Trophoblast cell (in vitro differentiated cells and primary cell): ENCODE measurements at places on chromosomes 2 and 18.

- DNase-seq, result peak; percentile 65
These were observed 569.2 kb downstream of the METTL4 start for GRCh38 chr18:2002151-2002550.

DNA sequence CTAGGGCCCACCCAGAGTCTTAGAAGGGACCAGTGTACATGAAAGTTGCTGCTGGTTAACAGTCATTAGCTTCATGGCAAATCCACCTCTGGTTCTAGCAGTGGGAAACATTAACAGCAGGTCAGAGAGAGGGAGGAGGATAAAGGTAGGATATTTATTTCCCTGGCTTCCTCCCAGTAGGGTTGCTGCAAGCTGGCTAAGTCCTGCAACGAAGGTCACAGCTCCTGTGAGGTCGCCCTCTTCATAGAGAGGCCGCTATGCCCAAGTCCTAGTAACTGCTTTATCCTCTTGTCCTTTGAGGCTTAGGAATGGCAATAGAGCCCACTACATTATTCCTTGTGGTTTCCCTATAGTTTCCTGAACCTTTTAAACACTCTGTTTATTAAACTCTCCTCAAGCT, 84.0 kb upstream of the ACSL3 start:
- no peak for DNase-seq

- no peak for DNase-seq
These were observed 13.4 kb upstream of the WIPF1 start for GRCh38 chr2:174611006-174611405.

- DNase-seq, result no peak
These were observed 25.2 kb downstream of the AGFG1 start for GRCh38 chr2:227497158-227497557.

GRCh38 chr2:10810202-10811161, 2.1 kb downstream of the PDIA6 start:
- DNase-seq, result no peak

DNA sequence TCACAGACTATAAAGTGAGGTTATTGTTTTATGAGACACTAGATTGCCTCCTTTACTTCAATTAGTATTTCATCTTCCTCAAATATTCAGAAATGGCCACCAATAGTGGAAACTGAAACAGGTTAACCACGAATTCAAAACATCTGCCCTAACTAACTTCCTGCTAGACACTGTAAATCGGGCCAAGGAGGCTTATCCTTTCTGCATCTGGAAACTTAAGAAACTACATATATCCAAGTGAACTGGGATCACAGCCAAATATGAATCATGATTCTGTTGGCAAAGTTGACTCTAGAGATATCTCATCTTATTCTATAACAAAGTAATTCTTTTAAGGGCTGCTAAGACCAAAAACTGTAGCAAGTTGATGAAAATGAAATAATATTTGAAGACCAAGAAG, 136.6 kb upstream of the ZC3H15 start:
- DNase-seq, result no peak

GRCh38 chr2:97849881-97850528, 136.6 kb downstream of the ZAP70 start:
- DNase-seq, result peak; percentile 17

GRCh38 chr18:77054288-77054605, 78.3 kb downstream of the MBP start:
- no peak for DNase-seq

GRCh38 chr2:113282747-113283533, 4.2 kb upstream of the PAX8 start:
- DNase-seq, result peak; percentile 18

- no peak for DNase-seq
These were observed 147.2 kb downstream of the SMAD7 start for GRCh38 chr18:48803518-48803917.

- no peak for DNase-seq
These were observed 19.6 kb upstream of the TDRD15 start for GRCh38 chr2:21104030-21104660.

DNA sequence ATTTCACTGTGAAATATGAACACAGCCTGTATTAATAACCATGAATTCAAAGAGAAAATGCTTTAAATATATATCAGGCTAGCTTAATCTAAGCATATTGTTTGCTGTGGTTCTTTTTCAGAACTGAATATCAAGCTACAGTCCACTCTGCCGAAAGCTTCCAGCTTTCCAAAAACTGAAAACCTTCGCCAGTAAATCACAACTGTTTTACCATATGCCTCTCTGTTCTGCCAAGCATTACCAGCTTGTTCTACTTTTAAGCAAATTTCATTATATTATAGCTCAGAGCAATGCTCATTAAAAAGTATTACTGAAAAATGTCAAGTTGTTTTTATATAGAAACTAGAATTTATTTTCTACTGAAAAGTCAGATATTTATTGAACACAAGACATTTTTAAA, 277.4 kb downstream of the NRXN1 start:
- DNase-seq, result no peak

DNA sequence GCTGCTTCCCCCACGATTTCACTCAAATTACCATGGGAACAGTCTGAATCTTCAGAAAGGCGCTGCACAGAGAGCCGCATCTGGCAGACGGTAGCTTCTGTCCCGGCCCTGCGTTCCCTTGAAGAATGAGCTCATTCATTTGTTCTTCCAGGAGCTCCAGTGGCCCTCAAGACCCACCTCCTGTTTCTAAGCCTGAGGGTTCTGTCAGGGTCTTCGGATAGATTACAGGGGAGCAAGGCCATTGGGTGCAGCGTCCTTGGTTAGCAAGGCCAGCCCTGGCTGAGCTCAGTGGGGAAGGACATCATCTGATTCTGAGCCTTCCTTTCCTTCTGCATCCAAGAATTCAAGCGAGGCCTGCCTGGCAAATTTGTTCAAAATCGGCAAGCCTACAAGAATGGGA, 111.9 kb downstream of the PDCL3 start:
- DNase-seq, result no peak

DNA sequence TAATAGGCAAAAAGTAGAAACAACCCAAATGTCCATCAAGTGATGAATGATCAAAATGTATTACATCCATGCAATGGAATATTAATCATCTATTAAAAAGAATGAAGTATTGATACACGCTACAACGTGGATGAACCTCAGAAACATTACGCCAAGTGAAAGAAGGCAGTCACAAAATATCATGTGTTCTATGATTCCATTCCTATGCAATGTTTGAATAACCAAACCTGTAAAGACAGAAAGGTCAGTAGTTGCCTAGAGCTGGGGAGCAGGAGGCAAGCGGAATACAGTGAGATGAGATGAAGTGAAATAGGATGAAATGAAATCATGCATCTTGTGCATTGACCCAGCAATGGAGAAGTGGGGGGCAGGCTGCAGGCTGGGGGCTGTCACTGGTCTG, 17.9 kb upstream of the COL6A3 start:
- DNase-seq, result no peak

DNA sequence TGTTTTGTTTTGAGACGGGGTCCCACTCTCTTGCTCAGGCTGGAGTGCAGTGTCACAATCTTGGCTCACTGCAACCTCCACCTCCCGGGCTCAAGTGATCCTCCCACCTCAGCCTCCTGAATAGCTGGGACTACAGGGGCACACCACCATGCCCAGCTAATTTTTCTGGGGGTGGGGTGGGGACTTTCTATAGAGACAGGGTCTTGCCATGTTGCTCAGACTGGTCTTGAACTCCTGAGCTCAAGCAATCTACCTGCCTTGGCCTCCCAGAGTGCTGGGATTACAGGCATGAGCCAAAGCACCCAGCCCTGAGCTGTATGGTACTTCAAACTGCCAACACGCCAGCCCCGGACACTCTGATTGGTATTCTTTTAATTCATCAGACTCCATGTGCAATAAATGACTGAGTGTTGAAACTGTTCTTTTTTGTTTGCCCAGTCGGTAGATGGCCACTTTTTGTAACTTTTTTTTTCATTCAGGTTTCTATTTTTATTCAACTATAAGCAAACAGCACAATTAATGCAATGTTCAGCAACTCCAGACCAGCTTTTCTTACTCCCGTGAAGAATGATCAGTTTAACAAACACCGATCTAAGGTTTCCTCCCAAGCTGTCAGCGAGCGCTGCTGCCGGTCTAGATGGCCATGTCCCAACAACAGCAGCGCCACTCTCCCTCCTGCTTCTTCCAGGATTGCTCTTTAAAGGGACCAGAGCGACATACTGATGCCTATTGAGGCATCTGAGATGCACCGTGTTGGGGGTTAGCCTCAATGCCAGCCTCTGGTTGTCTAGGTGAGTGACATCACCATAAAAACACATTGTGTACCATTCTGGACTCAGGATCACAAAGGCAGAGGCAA, 12.5 kb upstream of the TGOLN2 start:
- DNase-seq, result no peak

DNA sequence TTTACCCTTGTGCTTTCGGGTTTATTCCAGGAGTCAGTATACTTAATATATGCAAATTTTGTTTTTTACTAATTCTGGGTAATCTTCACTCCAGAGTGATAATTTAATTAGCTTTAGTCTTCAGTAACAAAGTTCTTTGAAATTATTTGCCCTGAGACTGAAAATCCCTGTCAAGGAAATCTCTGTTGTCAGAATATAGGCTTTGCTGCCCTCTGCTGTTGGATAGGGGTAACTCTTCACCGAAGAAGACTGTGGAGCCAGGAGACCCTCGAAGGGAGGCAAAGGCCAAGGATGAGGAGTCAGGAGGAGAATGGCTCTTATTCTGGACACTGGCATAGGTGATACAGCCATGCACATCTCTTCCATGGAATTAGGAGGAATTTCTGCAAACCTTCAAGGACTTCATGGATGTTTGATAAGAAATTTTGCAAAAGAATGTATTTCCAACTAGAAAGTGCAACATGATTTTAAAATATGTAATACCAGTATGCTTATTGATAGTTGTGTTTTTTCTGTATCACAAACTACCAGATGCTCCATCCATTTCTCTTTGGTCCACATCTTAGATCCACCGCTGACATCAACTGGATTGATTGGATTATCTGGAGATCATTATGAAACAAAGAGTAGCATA, 182.3 kb downstream of the RDH14 start:
- DNase-seq, result peak; percentile 21

DNA sequence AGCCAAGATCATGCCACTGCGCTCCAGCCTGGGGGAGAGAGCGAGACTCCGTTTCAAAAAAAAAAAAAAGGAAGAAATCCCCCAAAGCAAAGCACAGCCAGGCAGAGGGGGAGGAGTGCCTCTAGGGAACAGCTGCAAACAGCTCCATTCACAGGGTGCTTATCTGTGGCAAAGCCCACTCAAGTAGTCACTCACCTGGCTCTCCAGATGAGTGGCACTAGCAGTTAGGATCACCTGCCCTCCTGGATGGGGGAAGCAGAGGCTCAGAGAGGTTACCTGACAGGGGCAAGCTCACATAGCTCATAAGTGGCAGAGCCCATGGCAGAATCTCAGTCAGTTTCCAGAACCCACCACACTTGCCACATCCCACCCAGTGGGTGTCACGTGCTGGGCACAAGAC, 30.3 kb downstream of the TFCP2L1 start:
- no peak for DNase-seq

GRCh38 chr2:104432991-104433390, 420.9 kb upstream of the POU3F3 start:
- no peak for DNase-seq

DNA sequence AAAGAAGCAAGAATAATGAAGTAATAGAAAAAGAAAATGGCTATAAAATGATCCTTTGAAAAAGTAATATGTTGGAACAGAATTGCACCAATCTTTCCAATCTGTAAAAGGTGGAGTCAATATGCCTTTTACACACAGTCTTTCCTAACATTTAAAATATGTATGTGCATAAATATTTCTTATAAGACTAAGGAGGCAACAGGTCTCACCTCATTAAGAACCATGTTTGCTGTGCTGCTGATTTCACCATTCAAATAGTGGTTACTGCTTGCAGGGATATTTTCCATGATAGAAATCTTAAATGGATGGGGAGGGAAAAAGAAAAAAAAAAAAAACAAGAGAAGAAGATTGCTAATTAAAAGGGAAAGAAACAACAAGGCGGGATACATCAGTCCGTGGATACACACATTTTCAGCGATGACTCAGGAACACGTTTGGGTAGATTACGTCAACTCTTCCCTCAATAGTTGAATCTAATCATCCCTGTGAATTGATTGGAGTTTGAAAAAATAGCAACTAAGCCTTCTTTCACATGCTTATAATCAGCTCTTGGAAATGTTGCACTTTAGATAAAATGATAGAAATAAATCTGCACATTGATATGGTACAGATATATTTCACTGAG, 2133.9 kb upstream of the CELF4 start:
- no peak for DNase-seq

DNA sequence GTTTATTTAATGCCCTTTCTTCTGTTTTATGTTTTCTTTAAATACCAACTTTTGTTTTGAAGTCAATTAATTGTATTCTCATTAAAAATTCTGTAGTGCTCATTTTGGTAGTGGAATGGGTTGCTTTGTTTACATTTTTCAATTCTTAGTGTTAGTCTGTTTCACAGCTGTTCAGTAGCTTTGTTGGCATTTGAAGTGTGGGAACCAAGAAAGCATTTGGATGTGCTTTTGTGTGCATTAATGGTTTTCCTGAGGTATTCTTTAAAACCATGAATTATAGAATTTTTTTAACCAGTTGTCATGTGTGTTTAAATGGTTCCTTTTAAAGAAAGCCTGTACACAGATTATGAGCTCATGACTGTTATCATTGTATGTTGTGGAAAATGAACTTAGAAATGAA, 19.7 kb downstream of the MIB1 start:
- no peak for DNase-seq

DNA sequence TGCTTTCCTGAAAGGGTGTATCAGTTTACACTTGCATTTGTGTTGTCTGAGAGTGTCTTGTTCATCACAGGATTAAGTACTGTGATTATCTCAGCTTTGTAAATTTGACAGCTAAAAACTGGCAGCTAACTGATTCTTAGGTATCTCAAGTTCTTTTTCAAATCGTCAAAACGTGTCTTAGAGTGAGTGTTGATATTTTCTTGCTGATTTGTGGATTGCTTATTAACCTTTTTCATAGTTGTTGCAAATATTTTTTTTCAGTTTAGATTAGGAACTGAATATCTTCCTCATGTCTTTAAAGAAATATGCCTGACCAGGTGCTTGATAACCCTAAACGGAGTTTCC, 41.9 kb downstream of the LRRFIP1 start:
- DNase-seq, result no peak

DNA sequence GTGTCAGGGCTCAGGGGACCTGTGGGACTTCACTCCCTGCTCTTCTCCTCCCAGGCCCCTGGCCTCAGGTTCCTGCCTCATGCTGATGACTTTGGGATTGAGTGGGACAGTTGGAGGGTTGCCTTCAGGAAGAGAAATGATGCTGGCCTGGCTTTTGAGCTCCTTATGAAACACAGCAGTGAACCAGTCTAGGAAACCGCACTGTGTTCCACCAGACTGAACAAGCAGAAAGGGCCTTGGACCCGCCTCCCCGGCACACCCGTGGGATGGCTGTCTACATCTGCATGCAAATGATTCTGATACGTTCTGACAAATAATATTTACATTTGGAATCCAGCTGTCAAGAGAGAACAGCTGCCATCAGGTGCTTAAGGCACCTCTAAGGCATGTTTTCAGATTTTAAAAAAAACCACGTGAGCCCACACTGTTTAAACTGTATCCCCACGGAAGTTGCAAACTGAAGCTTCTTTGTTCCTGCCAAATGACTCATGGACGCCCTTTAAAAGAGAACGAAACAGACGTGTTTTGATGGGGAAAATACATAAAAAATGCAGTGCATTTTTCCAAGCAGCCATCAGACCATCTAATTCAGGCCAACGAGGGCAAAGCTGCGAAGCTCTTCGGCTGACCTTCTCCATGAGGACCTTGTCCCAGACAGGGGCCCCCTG, 27.6 kb upstream of the ASAP2 start:
- DNase-seq, result no peak

GRCh38 chr2:237630216-237631000, 3.0 kb downstream of the LRRFIP1 start:
- DNase-seq, result no peak
